Fibroblast of lung (primary cell): ENCODE measurements at places on chromosomes 5 and 9. TPM values are rescaled to one million over a fixed set of nuclear protein-coding genes. Genes with fewer than 3 reads are reported as not detected.

NMUR2 gene
- total RNA-seq: not detected in 2 replicates

SLC45A2 gene
- total RNA-seq: under 0.01 TPM in 2 replicates

PLAC8L1 gene
- total RNA-seq: not detected in 2 replicates

IL17B gene
- total RNA-seq: not detected in 2 replicates

PIP5K1B gene
- under 0.01 TPM in 2 replicates for total RNA-seq

FOXD4L6 gene
- not detected in 2 replicates for total RNA-seq

SLC6A7 gene
- not detected in 2 replicates for total RNA-seq

GIN1 gene
- total RNA-seq: 7.2 and 7.6 TPM in 2 replicates

KLF4 gene
- 22.9 and 32.7 TPM in 2 replicates for total RNA-seq

PCDHGA5 gene
- total RNA-seq: 1.5 and 2.6 TPM in 2 replicates

RGP1 gene
- 10.5 and 14.9 TPM in 2 replicates for total RNA-seq

UGT3A2 gene
- not detected in 2 replicates for total RNA-seq

ZDHHC11B gene
- total RNA-seq: under 0.01 TPM in 2 replicates

NR2F1-AS1 gene
- 33.6 and 44.6 TPM in 2 replicates for total RNA-seq

DEPDC1B gene
- total RNA-seq: 2.1 and 2.5 TPM in 2 replicates

TMC1 gene
- 0.33 TPM in 1 of 2 replicates, not detected in the other for total RNA-seq

NPR3 gene
- total RNA-seq: 1.5 and 14.9 TPM in 2 replicates

FAM78A gene
- total RNA-seq: 0.33 and 0.51 TPM in 2 replicates

CDK5RAP2 gene
- total RNA-seq: 40.8 and 48.6 TPM in 2 replicates

ERBIN gene
- total RNA-seq: 79.9 and 127 TPM in 2 replicates

NOXA1 gene
- 0.66 and 0.77 TPM in 2 replicates for total RNA-seq

CENPK gene
- total RNA-seq: 4.9 and 7.1 TPM in 2 replicates

PTGES gene
- 9.6 and 16.7 TPM in 2 replicates for total RNA-seq

LECT2 gene
- total RNA-seq: not detected in 2 replicates
